ENCODE measurements at places on chromosomes 5 and 9.

DNA sequence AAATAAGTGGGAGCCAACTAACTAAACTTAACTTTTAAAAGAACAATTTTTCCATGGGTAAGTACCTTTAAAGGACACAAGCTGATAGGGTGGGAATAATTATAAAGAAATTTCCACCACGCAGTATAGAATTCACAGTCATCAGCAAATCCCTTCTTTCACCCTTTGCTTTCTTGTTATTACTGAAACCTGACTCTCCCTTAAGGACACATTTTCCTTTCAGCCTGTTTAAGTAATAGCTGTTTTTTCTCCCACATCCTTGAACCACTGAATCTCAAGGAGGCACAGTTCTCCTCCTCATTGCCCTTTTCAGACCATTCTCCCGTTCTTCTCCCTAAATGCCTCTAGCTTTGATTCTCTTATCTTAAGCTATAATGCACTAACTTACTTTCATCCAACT is 6.3 kb downstream of the C5orf15 start:
- H3K4me1 ChIP-seq: peaks cover 25% of the 10 kb centered on the region
- no peak for DNase-seq
- H3K27ac ChIP-seq: no peak overlapping the region
- H3K36me3 ChIP-seq: peaks cover 19% of the 10 kb centered on the region

DNA sequence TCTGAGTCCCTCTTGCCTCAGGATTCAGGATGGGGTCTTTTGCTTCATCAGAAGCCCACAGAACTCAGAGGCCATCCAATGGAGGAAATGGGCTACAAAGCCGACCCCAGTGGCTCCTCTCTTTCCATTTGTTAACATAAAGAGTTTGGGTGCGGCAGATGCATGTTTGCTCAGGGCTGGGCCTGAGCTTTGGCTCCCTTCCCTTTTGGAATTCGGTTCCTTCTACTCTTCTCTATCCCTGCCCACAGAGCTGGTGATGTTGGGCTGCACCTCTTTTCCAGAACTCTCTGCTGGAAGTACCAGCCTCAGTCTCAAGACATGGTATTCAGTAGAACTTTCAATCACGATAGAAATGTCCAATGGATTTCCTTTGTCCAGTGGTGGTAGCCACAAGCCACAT is 66.9 kb upstream of the AGXT2 start:
- H3K36me3 ChIP-seq: no peaks in the 10 kb centered on the region
- H3K4me3 ChIP-seq: no peak overlapping the region
- H3K27ac ChIP-seq: no peak overlapping the region
- H3K27me3 ChIP-seq: peaks cover 3% of the 10 kb centered on the region

- H3K4me1 ChIP-seq: peaks cover 61% of the 10 kb centered on the region
- no peak for DNase-seq
- peaks cover 15% of the 10 kb centered on the region for H3K36me3 ChIP-seq
- peak overlapping the region; percentile 92 for H3K4me3 ChIP-seq
Measured at GRCh38 chr5:54519509-54519876, 1.9 kb downstream of the SNX18 start.

DNA sequence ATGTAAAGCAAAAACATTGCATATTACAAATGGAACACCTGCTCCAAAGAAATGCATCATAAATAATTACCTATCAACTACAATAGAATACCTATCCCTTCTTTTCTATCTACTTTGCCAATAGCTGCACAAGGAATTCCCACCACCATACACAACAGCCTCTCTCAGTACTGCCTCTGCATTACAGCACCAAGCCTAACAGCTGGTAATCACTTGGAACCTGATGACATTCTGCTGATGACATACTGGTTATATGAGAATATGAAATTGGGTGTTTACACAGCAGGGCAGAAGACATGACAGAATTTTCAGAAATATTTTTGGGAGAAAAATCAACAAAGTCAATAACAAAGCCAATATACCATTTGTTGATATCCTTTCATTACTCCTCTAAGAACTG is 43.2 kb downstream of the PSMB7 start:
- no peak for DNase-seq
- peaks cover 29% of the 10 kb centered on the region for H3K36me3 ChIP-seq
- H3K27me3 ChIP-seq: no peaks in the 10 kb centered on the region
- no peak overlapping the region for H3K27ac ChIP-seq

GRCh38 chr9:112917047-112917986 is 26.6 kb upstream of the SLC46A2 start:
- H3K4me3 ChIP-seq: no peak overlapping the region
- no peak for DNase-seq
- H3K4me1 ChIP-seq: no peaks in the 10 kb centered on the region
- peaks cover 28% of the 10 kb centered on the region for H3K27me3 ChIP-seq

DNA sequence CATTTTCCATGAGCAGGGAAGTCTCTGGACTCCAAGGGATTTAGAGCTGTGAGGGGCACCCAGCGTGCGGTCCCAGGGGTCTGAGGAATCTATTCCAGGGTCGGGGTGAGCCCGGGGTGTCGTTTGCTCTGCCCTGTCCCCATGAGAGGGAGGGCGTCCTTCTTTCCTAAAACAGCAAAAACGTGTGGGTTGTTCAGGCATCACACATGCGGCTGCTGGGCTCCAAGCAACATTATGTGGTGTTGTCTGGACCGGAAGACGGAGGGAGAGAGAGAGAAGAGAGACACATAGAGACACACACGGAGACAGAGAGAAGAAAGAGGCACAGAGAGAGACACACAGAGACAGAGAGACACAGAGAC is 42.7 kb upstream of the COL5A1 start:
- DNase-seq: no peak
- H3K4me3 ChIP-seq: no peak overlapping the region
- H3K27ac ChIP-seq: no peak overlapping the region
- H3K36me3 ChIP-seq: no peaks in the 10 kb centered on the region

DNA sequence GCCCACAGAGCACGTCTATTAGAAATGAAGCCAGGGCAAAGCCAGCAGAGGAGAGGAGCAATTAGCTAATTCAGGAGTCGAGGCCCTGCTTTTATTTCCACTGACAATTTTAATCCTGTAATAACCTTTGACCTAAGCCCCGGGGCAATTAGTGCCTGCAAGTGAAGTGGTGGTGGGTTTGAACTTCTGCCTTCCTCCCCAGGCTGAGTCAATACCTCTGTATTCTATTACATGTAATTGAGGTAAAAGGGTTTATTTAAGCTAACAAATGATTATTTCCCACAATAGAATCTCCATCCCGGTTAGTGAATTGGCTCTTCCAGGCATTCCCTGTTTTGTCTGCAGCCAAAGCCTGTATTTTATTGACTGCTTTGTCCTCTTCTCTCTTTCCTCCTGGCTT is 49.9 kb downstream of the FGF18 start:
- no peaks in the 10 kb centered on the region for H3K36me3 ChIP-seq
- H3K27ac ChIP-seq: peak overlapping the region; percentile 6
- DNase-seq: no peak
- peaks cover 11% of the 10 kb centered on the region for H3K4me1 ChIP-seq

- no peaks in the 10 kb centered on the region for H3K27me3 ChIP-seq
- no peak overlapping the region for H3K4me3 ChIP-seq
- peaks cover 8% of the 10 kb centered on the region for H3K4me1 ChIP-seq
- no peaks in the 10 kb centered on the region for H3K36me3 ChIP-seq
Measured at GRCh38 chr5:58825899-58826298, 243.0 kb downstream of the RAB3C start.

GRCh38 chr5:136155761-136156160 is 23.1 kb downstream of the SMAD5 start:
- H3K27me3 ChIP-seq: no peaks in the 10 kb centered on the region
- H3K4me1 ChIP-seq: no peaks in the 10 kb centered on the region

- no peaks in the 10 kb centered on the region for H3K36me3 ChIP-seq
- H3K27ac ChIP-seq: no peak overlapping the region
- H3K4me3 ChIP-seq: no peak overlapping the region
- no peaks in the 10 kb centered on the region for H3K27me3 ChIP-seq
- H3K4me1 ChIP-seq: no peaks in the 10 kb centered on the region
Measured at GRCh38 chr9:75063556-75064305, 24.2 kb downstream of the NMRK1 start.

DNA sequence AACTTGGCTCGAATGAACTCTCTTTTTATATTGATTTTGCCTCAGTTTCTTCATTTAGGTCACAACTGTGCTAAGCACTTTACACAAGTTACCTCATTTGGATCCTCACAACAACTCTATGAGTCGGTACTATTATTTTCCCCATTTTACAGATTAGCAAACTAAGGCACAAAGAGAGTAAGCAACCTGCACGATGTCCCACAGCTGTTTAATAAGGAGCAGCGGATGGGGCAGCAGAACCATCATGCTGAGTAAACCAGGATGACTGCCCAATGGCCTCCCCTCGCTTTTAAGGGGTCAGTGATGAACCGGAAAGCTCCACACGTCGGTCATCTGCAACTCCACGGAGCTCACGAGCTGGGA is 607 bp downstream of the PRELID2 start:
- no peaks in the 10 kb centered on the region for H3K36me3 ChIP-seq
- H3K4me3 ChIP-seq: peak overlapping the region; percentile 81
- no peak for DNase-seq
- peak overlapping the region; percentile 32 for H3K27ac ChIP-seq

- H3K27ac ChIP-seq: no peak overlapping the region
- no peak for DNase-seq
- no peak overlapping the region for H3K4me3 ChIP-seq
Measured at GRCh38 chr5:137695651-137696428, 40.0 kb downstream of the KLHL3 start.

- H3K4me1 ChIP-seq: no peaks in the 10 kb centered on the region
- H3K27ac ChIP-seq: peak overlapping the region; percentile 95
- no peaks in the 10 kb centered on the region for H3K36me3 ChIP-seq
- peak overlapping the region; percentile 86 for H3K4me3 ChIP-seq
- no peaks in the 10 kb centered on the region for H3K27me3 ChIP-seq
Measured at GRCh38 chr5:23506329-23507236, 826 bp upstream of the PRDM9 start.

DNA sequence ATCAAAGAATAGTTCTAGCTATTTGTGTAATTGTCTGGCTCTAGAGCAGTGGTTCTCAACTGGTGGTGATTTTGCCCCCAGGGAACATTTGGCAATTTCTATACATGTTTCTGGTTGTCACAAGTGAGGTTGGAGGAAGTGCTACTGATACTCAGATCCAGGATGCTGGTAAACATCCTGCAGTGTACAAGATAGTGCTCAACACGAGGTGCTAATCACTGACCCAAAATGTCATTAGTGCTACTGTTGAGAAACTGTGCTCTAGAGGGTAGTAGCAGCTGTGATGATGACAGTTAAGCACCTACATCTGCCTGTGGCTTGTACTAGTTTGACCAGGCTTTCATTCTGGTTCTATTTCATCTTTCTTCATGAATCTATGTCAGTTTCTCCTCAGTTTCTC is 22.1 kb downstream of the LRRC19 start:
- no peak overlapping the region for H3K27ac ChIP-seq
- H3K36me3 ChIP-seq: peaks cover 10% of the 10 kb centered on the region
- no peak overlapping the region for H3K4me3 ChIP-seq
- H3K4me1 ChIP-seq: no peaks in the 10 kb centered on the region
- DNase-seq: no peak

DNA sequence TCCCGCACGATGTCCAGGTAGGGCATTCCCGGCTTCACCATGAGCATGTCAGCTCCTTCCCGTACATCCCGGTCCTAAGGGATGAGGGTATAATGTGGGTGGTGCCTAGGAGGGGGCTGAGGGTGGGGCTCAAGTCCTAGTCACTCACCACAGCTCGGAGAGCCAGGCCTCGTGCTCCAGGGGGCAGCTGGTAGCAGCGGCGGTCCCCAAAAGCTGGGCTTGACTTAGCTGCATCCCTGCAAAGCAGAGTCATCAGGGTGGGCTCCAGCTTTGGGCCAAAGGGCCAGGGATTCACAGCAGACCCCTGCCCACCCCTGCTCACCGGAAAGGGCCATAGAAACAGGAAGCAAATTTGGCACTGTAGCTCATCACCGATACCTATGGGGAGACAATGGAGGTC is 11.6 kb downstream of the ALAD start:
- peaks cover 18% of the 10 kb centered on the region for H3K4me1 ChIP-seq
- H3K36me3 ChIP-seq: peaks cover 27% of the 10 kb centered on the region
- H3K4me3 ChIP-seq: no peak overlapping the region
- H3K27me3 ChIP-seq: no peaks in the 10 kb centered on the region

All from type B pancreatic cell (in vitro differentiated cells).